ENCODE measurements at places on chromosomes 4 and X.

DNA sequence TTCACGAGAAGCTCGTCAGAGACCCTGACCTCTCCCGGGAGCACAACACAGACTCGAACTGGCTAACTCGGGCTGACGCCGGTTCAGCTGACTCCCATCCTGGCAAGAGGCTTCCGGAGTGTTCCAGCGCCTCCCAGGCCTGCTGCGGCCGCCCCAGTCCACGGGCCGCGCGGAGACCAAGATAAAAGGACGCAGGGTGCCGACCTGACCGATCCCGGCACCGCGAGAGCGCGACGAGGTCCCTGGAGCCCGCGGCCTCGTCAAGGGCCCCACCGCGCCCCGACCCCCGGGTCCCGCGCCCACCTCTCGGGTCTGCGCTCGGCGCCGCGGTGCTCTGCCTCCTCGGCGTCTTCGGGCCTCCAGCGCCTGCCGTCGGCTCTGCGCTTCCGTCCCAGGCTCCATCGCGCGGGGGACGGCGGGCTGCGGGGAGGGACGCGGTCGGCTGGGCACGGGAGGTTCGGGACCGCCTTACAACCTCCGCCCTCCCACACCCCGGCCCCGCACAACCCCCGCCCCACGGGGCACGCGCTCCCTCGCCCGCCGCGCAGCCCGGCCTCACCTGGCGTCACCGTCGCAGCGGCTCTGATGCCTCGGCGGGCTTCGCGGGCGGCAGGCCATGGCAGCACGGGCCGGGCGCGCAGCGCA, 426 bp downstream of the SLBP start:
- DNase-seq, result no peak

DNA sequence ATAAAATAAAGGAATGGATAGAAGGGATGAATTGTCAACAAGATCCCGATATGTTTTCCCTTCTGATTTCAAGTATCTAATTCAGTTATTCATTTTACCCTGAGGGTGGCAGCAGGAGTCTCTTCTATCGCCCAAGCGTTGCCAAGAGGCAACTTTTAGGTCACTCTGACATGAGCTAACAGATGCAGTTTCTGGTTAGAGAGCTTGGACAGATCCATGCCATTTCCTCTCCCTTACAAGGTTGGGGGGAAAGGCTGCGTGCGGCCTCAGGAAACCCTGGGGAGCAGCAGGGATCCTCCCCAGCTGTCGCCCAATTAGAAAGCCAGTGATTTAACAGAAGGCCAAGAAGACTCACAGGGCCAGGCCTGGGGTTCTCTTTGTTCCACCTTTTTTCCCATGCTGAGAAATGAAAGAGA, 35.3 kb upstream of the WAS start:
- peak; percentile 29 for DNase-seq

DNA sequence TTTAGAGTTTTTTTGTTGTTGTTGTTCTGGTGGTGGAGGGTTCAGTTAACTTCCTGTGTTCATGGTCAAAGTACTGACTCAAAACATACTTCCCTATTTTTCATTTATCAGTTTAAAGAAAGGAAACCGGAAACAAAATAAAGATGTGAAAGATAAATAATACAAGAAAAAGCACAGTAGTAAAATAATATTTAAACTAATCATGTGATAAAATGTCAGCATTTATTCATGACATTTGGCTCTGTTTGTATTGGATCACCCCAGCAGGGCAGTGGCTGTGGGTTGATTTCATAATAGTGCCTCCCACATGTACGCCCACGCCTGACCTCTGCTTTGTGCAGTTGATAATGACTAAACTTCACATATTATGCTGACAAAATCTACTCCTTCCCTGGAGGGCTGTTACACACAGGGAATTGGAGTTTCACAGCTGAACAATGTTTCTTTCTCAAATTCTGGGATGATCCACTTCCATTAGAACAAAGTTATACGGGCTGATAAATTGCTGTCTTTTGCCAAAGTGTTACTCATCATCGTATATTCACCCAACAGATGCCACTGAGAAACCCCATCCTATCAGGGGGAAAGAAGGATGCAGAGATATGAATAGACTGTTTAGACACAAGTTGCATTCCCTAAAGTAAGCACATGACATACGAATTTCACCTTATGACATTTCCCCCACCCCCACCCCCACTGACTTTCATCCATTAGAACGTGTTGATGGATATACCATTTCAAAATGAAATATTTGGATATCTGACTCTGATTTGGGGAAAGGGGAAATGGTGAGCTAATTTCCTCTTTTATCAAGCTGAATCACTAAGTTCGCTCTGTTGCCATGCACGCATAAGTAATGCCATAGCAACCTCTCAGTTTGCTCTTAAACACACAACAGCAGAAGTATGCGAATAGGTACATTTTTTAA, 48.3 kb downstream of the AMELX start:
- DNase-seq, result no peak

DNA sequence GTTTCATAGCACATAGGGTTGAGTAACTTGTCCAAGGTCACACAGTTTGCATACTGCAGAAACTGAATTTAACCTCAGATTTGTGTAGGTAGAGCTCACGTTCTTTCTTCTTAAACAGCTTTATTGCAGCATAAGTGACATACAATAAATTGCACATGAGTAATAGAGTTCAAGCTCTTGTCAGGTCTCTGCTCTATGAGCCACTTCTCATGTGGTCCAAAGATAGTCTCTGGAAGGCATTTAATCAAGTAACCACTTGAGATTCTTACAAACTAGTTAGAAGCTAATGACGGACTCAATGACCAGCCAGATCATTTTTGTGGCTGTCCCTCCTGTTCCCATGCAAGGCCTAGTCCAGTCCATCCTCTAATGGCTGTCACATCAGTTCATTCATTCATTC, 68.9 kb downstream of the MAOB start:
- DNase-seq, result no peak

DNA sequence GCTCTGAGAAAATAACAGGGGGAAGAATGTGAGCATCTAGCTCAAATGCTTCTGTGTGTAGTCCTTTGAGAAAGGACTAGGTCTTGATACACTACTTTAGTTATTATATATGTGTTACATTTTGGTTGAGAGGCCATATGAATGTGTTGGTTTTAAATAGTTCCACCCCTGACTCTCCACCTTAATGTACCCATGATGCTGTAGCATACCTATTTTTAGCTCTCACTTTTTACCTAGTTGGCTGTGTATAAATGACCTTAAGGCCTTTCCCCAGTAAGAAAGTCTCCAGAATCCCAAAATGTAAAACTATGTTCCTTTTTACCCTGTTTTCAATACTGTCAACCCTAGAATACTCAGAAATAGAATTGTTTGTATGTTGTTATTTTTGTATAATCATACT, 20.0 kb upstream of the NPNT start:
- DNase-seq, result no peak

GRCh38 chrX:129876771-129877305, 29.1 kb upstream of the UTP14A start:
- DNase-seq, result no peak

- DNase-seq, result no peak
These were observed 82.8 kb downstream of the CCKAR start for GRCh38 chr4:26407476-26407875.

DNA sequence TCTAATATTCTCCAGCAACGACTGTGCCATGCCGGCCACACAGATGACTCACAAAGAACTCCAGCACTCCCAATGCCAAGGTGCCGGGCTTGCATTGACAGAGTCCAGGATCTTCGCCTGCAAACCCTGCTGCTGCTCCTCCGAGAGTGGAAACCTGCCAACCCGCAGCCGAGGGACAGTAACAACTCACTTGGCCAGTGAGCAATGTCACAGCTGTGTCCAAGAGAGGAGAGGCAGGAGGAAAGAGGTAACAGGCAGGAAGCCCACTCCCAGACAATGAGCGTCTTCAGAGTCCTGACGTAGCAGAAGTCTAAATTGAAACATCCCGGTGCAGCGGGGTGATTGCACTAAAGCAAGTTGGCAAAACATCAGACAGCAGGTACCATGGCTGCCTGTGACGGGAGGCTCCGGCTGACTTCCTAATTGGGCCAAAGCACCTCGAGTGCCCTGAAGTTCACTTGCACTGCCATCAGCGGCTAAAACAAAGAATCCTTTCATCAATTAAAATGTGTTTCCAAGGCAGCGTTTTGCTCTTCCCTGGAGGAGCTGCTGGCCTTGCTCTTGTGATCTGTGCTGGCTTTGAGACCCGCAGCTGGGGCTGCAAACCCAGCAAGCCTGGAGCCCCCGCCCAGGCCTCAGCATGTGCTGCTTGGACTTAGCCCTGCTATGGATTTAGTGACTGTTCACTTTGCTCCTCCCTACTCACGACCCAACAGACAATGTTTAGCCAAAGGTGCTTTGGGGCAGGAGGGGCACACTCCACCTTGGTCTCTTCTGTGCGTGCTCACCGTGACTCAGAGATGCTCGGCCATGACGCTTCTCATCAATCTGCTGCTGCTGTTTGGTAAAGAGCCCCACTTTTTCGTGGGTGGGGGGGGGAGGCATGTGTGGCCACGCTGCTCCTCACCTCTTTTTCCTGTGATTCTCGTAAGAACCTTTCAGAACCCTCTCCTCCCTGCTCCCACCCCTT, 36.5 kb downstream of the DCTD start:
- DNase-seq, result no peak

DNA sequence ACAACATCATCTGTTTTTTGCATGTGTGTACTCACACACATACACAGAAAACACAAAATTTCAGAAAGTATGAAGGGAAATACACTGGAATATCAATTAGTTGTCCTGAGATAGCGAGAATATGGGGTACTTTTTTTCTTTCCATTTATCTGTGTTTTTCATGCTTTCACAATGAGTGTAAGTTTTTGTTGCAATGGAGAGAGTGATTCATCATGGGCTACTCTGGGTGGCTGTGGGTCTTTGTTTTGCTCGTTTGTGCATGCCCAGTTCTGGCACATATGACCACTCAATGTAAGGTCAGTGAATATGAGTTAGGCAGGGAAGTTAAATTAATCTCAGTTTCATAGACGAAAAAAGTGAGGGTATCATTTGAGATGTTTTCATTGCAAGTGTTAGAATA, 26.9 kb downstream of the XK start:
- DNase-seq, result no peak

DNA sequence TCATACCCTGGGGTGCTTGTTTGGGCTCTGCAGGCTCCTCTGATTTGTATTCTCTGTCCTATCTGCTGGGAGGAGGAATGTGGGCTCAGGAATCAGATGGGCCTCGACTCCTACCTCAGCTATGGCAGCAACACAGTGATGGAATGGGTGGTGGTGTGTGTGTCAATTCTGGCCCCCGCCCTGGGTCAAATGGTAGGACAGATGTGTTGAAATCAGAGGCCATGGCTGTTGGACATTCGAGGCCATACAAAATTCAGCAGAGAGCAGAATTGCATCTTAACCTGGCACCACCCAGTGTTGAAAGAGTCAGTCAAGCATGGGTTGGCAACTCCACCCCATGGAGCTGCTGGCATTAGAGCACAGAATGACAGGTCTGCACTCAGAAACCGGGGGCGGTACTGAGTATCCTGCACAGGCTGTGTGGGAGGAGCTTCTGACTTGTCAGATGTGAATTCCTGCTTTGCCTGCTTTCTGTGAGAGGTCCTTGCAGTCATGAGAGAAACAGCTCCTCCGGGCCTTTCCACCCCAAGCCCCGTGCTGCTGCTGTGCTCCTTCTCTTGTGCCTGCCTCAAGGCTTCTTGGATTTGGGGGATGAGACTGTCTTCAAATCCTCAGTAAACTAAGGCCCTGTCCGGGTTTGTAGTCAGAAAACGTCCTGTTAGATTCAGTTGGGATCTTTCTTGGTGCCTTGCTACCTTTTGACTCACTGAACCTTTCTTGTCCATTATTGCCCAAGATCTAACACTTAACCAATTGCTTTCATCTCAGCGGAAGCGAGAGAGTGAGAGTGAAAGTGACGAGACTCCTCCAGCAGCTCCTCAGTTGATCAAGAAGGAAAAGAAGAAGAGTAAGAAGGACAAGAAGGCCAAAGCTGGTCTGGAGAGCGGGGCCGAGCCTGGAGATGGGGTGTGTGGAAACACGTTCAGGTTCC, 13.0 kb downstream of the DKC1 start:
- DNase-seq, result no peak

- DNase-seq, result no peak
These were observed 27.3 kb upstream of the TRIM2 start for GRCh38 chr4:153176938-153177337.

- no peak for DNase-seq
These were observed 15.2 kb upstream of the ZIC3 start for GRCh38 chrX:137550665-137551261.

- DNase-seq, result no peak
These were observed 48.8 kb upstream of the CCSER1 start for GRCh38 chr4:90078440-90078839.

- DNase-seq, result no peak
These were observed 386.1 kb upstream of the HS3ST1 start for GRCh38 chr4:11814758-11815157.

- no peak for DNase-seq
These were observed 3.0 kb upstream of the ATP1B4 start for GRCh38 chrX:120358737-120359456.

- no peak for DNase-seq
These were observed 576.8 kb upstream of the SMIM31 start for GRCh38 chr4:164177153-164177552.

DNA sequence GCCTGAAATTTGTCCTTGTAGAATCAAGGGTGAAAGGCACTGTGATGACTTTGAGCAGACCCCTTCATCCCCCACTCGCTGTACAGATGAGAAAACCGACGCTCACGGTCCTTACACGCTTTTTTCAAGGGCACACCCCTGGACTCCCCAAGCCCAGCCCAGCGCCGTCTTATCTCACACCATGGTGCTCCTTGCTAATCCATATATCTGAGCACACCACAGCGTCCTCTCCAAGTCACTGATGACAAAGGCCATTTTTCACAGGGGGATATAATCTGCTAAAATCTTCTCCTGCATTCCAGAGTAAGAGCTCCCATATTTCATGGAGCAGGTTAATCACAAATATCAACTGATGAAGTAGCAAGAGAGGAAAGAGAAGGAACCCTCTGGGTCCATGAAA, 486.3 kb downstream of the BCOR start:
- DNase-seq, result no peak

DNA sequence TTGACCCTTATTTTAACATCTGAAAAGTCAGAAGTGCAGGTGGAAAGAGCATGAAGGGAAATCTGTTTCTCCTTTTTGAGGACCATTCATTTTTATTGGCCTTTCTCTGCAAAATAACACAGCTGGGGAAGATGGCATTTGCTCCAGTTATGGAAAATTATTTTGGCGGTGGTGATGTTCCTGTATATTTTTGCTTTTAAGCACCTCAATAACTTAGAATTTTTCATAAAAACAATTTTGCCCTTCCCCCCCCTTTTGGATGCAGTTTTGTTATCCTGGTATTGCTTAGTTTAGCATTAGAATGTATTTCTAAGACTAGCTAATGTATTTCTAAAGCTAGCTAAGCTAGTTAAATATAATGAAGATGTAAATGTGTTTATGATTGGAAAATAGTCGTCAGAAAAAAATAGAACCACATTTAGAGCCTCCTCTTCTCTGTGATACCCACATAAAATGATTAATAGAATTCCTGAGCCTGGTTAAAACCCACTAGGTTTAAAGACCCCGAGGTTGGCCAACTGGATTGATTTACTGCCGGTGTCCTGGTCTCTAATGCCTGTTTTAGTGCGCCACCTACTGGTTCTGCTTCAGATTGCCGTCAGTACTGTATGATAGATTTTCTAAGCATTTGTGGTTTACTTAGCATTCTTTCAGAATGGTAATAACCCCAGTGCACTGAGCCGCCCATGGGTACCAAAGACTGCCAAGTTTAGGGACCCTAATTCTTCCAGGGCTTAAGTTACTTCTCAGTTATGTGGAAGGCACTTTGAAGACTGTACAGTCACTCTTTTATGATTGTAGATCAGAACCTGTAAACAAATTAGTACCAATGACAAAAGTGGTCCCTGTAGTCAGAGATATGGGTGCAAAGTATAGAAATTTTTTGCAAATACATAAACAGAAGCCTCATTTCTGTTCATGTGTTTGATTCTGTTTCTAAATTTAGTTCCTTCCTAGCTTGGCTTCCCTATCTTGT, 11.4 kb downstream of the KLF3 start:
- peak; percentile 72 for DNase-seq
